ENCODE measurements at places on chromosomes 13 and 19. TPM values are rescaled to one million over a fixed set of nuclear protein-coding genes. Genes with fewer than 3 reads are reported as not detected.
A peak's percentile ranks its signal among the peaks of the same experiment; 100 is the strongest.

Gene ZNF536
- total RNA-seq: not detected

Gene CACNG7
- not detected for total RNA-seq

DNA sequence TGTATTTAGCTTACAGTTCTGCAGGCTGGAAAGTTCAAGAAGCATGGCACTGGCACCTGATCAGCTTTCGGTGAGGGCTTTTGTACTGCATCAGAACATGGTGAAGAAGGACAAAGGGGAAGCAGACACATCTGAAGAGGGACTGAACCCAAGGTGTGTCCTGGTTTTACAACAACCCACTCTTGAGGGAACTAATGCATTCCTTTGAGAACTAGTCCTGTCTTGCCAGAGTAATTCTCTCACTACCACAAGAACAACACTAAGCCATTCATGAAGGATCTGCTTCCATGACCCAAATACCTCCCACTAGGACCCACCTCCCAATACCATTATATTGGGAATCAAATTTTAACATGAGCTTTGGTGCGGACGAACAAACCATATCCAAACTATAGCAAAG, 93.6 kb downstream of the RFC3 start:
- H3K4me1 ChIP-seq: no peaks in the 10 kb centered on the region
- H3K36me3 ChIP-seq: no peaks in the 10 kb centered on the region
- no peaks in the 10 kb centered on the region for H3K27me3 ChIP-seq
- no peak overlapping the region for H3K27ac ChIP-seq
- no peak overlapping the region for H3K4me3 ChIP-seq
- DNase-seq: no peak

DNA sequence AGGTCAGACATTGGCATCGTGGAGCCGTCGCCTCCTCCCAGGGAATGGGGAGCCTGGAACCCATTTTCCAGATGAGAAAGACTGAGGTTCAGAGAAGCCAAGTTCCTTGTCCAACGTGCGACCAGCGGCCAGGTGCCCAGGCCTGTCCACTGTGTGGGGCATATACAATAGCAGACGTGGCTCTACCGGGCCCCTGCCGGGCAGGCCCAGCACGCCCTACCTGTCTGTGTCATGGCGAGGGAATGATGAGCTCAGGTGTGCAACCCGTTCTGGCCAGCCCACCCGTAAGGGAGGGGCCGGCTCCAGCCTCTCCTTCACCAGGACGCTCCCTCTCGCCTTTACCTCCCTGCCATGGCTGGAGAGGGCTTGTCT, 837 bp downstream of the GNA15 start:
- H3K4me3 ChIP-seq: no peak overlapping the region
- H3K36me3 ChIP-seq: no peaks in the 10 kb centered on the region
- H3K4me1 ChIP-seq: peaks cover 4% of the 10 kb centered on the region
- no peak for DNase-seq

DNA sequence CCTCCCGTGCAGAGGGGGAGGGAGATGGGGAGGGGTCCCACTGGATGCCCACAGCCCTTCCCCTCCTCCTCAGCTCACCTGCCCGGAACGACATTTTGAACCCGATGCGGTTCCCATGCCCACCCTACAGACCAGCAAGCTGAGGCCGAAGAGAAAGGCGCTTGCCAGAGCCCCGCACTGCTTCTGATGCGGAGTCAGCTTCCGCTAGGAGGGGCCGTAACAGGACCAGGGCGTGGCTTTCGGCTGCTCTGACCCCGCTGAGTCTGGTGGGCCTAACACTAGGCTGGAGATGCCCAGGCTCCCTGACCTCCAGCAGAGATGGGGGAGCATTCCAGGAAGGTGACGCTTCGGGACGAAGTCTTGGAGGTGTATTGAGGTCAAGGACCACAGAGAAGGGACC, 6.7 kb downstream of the ONECUT3 start:
- no peak overlapping the region for H3K4me3 ChIP-seq
- DNase-seq: no peak
- H3K27me3 ChIP-seq: peaks cover 20% of the 10 kb centered on the region
- no peaks in the 10 kb centered on the region for H3K4me1 ChIP-seq

DNA sequence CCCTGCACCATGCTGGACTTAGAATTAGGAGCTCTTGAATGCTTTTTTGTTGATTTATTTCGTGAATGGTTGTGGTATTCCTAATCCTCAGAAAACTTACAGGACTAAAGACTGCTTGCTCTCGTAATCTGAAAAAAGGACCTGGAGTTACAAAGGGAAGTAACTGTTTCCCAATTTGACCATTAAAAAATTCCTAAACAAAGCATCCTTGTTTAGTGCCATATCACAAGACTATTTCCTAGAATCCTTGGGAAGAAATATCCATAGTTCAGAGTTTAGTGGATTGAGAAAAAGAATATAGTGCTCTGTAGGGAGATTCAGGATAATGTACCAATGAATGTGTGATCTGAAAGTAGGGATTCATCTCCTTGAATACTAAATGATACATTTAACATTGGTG, 186.8 kb downstream of the NDFIP2 start:
- no peak overlapping the region for H3K27ac ChIP-seq
- H3K4me1 ChIP-seq: no peaks in the 10 kb centered on the region
- H3K27me3 ChIP-seq: no peaks in the 10 kb centered on the region
- no peak overlapping the region for H3K4me3 ChIP-seq

Gene GFY
- total RNA-seq: not detected

GRCh38 chr19:10981252-10981895, 20.5 kb downstream of the SMARCA4 start:
- no peak overlapping the region for H3K27ac ChIP-seq
- no peak for DNase-seq
- H3K36me3 ChIP-seq: peaks cover 6% of the 10 kb centered on the region
- H3K4me3 ChIP-seq: no peak overlapping the region
- no peaks in the 10 kb centered on the region for H3K4me1 ChIP-seq

- H3K27me3 ChIP-seq: no peaks in the 10 kb centered on the region
- no peak overlapping the region for H3K27ac ChIP-seq
- no peaks in the 10 kb centered on the region for H3K36me3 ChIP-seq
Measured at GRCh38 chr19:14073261-14073924, 807 bp downstream of the MISP3 start.

Gene PRKACA
- 50.2 TPM for total RNA-seq

Gene RASAL3
- not detected for total RNA-seq

DNA sequence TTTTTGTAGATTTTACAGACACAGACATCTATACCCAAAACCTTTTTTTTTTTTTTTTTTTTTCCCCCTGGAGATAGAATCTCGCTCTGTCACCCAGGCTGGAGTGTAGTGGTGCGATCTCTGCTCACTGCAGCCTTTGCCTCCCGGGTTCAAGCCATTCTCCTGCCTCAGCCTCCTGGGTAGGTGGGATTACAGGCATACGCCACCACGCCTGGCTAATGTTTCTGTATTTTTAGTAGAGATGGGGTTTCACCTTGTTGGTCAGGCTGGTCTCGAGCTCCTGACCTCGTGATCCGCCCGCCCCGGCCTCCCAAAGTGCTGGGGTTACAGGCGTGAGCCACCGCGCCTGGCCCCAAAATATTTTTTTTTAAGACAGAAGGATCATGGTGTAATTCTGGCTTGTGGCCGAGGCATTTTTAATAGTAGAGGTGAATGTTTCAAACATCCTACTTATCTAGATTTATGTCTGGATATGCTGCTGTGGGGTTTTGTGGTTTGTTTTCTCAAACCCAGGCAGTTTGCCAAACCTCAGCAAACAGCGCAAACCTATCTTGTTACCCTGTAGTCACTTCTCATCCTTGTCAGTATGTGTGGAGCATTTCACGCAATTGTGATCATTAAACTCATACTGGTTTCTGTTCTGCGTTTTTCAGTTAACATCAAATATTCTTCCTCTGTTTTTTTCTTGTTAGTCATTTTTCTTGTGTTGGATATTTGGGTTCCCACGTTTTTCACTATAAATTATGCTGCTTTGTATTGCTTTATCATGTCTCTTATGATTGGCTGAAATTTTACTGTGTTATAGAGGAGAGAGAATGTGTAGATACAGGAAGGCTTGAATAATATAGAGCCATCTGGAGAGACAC, 36.2 kb upstream of the GARRE1 start:
- H3K4me3 ChIP-seq: 0 out of 2 replicates have a peak overlapping the region, but pooled peaks have one; percentile 11
- peaks cover 16% of the 10 kb centered on the region for H3K4me1 ChIP-seq
- peak overlapping the region; percentile 72 for H3K27ac ChIP-seq
- no peaks in the 10 kb centered on the region for H3K27me3 ChIP-seq

DNA sequence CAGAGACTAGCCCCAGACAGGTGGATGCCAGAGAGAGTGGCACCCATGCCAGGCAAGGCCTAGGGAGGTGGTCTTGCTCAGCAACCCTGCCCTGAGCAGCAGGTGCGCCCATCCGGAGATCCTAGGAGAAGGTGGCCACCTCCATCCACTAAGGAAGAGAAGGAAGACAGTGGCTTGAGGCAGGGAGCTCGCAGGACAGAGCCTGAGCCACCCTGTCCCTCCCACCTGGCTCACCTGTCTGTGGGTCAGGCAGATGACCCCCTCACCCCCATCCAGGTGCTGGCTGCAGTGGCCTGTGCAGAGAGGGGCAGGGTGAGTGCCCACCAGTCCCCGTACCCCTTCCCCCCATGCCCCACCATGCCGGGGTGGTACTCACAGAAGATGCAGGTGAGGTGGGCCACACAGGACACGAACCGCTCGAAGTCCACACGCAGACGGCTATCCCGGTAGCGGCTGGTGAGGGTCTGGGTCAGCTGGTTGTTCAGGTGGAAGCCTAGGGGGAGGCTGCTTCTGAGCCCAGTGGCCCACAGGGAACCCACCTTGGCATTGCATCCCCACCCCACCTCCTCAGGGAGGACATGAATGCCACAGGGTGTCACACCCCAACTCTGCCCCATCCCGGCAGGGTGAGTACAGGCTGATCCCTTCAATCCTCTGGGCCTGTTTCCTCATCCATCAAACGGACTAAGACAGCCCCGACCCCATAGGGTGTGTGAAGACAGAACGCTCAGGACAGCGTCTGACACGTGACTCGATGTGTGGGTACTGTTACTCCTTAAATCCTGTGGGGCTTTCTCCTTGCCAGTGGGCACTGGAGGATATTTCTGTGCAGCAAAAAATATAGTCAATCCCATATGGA, 13.3 kb downstream of the CAPN12 start:
- peaks cover 21% of the 10 kb centered on the region for H3K36me3 ChIP-seq
- H3K27ac ChIP-seq: no peak overlapping the region
- no peak for DNase-seq
- peaks cover 16% of the 10 kb centered on the region for H3K4me1 ChIP-seq
- H3K4me3 ChIP-seq: no peak overlapping the region
- no peaks in the 10 kb centered on the region for H3K27me3 ChIP-seq

- H3K27me3 ChIP-seq: no peaks in the 10 kb centered on the region
- H3K4me3 ChIP-seq: peak within 1 kb of the TSS; percentile 98
- peaks cover 35% of the 10 kb centered on the region for H3K4me1 ChIP-seq
- H3K36me3 ChIP-seq: no peaks in the 10 kb centered on the region
- H3K27ac ChIP-seq: peak within 1 kb of the TSS; percentile 71
Measured at GRCh38 chr13:95676762-95677563, at the start of gene DNAJC3. DNAJC3 (plus strand) TSS chr13:95677139; CDS start chr13:95677256, 117 bp downstream.

Gene CCDC9
- total RNA-seq: 12.4 TPM

DNA sequence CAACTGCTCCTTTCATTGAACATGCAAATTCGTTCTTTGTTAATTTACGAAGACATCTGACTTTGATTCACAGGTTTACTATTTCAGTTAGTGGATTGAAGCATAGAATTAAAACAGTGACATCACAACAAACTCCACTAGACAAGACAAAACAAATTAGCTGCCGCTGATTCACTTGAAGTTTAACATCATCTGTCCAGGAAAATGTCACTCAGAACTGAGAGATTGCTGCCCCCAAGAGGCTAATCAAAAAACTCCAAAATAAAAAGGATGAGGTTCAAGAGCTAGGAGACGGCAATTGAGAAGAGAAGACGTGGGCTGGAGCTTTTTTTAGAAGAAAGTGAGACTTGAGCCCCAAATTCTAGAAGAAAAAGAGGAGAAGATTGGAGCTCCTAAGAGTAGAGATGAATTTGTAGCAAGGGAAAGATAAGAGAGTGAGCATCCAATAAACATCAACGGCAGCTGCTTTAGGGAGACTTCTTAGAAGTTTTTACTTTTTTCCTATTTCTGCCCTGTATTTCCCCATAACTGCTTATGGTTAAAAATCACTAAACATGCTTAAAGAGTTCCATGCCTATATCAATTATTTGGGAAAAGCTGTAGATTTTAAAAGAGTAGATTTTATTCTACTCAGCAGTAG, 40.8 kb upstream of the TPP2 start:
- H3K4me3 ChIP-seq: no peak overlapping the region
- peaks cover 30% of the 10 kb centered on the region for H3K27me3 ChIP-seq
- no peaks in the 10 kb centered on the region for H3K36me3 ChIP-seq
- no peak overlapping the region for H3K27ac ChIP-seq
- H3K4me1 ChIP-seq: no peaks in the 10 kb centered on the region

DNA sequence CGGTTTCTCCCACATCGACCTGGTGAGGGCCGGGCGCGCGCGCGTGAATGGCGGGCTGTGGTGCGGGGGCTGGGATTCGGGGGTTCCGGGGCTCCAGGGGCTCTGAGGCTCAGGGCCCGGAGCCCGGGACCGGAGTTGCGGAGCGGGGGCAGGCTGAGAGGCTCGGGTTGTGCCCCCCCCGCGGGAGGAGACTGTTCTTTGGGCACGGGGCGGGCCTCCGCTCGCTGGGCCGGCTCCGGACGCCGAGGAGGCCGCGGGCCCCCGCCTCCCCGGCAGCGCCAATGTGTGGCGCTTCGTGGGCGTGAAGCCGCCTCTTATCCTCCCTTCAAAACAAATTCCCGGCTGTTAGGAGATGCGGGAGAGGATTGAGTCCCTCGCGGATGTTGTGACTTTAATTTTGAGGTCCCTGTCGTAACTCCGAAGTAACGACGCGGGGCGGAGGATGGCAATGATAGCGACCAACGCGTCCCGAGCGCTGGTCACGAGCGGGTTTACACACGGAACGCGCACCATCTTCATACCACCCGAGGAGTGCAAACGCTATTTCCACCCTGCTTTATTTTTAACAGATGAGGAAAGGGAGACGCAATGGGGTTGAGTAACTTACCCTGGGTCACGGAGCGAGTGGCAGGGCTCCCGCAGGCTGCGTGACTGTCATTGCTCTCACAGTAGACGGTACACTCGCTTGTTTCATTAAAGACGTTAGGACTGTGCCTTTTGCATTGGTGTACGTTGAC, 536 bp downstream of the UBA2 start:
- DNase-seq: peak; percentile 9
- no peaks in the 10 kb centered on the region for H3K27me3 ChIP-seq
- peak overlapping the region; percentile 98 for H3K4me3 ChIP-seq
- peak overlapping the region; percentile 53 for H3K27ac ChIP-seq

Gene ZNF563
- 2.1 TPM for total RNA-seq

DNA sequence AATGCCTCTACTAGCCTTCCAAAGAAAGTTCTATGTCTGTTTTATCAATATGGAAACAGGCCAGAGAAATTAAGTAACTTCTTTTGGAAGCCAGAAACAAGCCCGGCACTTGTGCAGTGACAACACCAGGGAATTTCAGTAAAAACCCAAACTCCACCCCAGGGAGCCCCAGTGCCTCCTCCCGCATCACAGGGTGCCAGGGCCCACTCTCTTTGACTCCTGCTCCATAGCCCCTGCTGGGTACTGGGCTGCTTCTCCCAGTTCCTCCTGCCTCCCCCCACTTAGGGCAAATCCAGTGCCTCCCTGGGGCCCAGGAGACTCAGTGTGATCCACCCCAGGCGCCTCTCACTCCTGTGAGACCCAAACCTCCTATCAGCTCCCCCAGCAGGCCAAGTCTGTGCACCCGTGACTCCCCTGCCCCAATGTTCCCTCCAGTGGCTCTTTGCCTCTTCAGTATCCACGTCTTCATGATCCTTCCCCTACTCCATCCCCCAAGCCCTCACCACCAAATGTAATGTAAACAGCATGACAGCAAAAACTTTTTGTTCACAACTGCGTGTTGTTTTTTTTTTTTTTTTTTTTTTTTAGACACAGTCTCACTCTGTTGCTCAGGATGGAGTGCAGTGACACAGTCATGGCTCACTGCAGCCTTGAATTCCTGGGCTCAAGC, 2.3 kb upstream of the FFAR3 start:
- peaks cover 10% of the 10 kb centered on the region for H3K27me3 ChIP-seq
- DNase-seq: no peak
- no peaks in the 10 kb centered on the region for H3K36me3 ChIP-seq

GRCh38 chr13:111971891-111972780, 94.8 kb upstream of the SOX1 start:
- H3K4me3 ChIP-seq: no peak overlapping the region
- peaks cover 55% of the 10 kb centered on the region for H3K27me3 ChIP-seq
- no peak for DNase-seq

Gene ANGPTL4
- 6.7 TPM for total RNA-seq

Measured in PC-3 (cell line).